Panc1 (cell line): ENCODE measurements at places on chromosomes 7 and 10.

DNA sequence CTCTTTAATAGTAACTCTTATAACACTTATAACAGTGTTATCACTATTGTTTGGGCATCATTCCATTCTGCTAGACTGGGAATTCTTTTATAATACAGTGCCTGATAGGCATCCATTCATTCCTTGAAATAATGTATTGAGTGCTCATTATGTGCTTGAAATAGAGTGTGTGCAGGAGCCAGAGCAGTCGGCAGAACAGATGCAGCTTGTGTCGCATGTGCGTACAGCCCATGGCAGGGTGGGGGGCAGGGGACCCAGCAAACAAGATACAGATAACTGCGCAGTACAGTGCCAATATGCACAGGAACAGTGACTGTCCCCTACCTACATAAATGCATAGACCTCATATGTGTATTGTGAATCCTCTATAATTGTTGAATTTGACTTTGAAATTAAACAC, 99.3 kb downstream of the KAT6B start:
- DNase-seq: no peak

- DNase-seq: no peak
Measured at GRCh38 chr7:90216080-90216674, 4.6 kb downstream of the STEAP2 start.

DNA sequence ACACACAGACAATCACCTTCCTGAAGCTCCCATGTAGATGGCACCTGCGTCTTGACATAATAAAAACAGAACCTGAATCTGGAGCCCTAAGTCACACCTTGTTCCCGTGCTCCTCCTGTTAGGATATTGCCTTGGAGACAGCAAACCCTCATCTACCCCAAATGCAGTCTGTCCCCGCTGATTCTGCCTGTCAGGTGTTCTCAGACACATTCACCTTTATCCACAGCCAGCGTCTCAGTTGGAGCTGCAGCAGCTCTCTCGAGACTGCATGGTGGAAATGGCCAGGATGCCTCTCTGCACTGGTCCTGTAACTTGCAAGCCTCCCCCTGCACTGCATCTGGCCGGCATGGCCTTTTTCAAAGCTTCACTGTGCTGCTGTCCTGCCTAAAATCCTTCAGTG, 218.0 kb upstream of the ZNF32 start:
- no peak for DNase-seq

DNA sequence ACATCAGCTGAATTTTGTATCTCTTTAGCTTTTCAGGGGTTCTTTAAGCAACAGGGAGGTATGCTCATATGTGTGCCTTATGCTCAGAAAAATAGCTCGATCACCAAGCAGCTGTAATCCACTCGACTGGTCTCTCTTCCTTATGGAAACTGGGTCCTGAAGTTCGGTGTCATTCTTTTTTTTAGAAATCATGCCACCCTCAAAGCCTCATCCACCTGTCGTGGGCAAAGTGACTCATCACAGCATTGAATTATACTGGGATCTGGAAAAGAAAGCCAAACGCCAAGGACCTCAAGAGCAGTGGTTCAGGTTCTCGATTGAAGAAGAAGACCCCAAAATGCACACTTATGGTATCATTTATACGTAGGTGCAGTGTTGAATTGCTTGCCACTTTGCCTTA, 83.6 kb downstream of the FANK1 start:
- DNase-seq: no peak
